ENCODE measurements at places on chromosomes 16 and 17.

DNA sequence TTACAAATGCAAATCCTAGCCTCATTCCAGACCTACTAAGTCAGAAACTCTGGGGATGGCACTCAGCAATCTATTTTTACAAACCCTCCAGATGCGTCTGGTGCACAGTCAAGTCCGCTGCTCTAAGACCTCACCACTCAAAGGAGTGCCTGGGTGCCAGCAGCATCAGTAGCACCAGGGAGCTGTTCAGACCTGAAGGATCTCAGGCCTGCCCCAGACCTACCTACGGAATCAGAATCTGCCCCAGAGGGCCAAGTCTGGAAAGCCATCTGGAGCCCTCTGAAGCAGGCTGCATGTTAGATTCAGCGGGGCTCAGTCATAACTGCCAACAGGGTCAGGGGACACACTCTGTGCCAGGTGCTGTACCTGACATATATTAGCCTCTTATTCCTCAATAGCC, 17.6 kb downstream of the MEOX1 start:
- no peak for DNase-seq

DNA sequence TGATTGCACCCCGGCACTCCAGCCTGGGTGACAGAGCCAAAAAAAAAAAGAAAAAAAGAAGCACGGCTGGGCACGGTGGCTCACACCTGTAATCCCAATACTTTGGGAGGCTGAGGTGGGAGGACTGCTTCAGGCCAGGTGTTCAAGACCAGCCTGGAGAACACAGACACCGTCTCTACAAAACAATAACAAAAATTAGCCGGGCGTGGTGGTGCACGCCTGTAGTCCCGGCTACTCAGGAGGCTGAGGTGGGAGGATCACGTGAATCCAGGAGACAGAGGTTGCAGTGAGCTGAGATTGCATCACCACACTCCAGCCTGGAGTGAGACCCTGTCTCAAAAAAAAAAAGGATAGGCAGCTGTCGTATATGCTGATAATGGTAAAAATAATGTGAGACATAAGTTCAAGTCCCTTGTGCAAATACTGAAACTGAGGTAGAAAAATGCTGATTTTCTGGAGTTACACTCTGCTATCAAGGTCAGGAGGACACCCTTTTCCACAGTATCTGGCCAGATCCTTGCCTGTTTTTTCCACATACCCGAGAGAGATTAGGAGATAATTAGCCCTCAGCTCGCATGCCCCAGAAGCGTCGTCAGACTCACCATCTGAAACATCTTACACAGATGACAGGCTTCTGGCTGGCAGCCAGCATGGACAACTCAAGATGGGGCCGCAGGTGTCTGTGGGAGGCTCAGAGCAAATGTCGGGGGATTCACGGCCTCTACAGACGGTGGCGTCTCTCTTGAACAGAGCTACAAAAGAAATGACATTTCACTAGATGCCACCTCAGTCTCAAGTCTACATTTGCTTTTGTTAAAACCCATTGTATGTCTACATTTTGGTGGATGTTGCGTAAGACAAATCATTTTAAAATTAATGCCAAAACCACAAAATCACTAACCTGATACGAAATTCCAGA, 36.8 kb downstream of the WDR45B start:
- peak; percentile 31 for DNase-seq

- DNase-seq, result peak; percentile 84
These were observed 17.1 kb downstream of the ITGB4 start for GRCh38 chr17:75738218-75738802.

- DNase-seq, result no peak
These were observed 5.0 kb downstream of the NOG start for GRCh38 chr17:56598466-56598865.

GRCh38 chr17:34125010-34125409, 130.1 kb upstream of the CCL2 start:
- DNase-seq, result no peak

- peak; percentile 94 for DNase-seq
These were observed 1.1 kb upstream of the MLLT6 start for GRCh38 chr17:38703742-38704605.

GRCh38 chr17:44844390-44844830, 3.3 kb upstream of the HIGD1B start:
- no peak for DNase-seq

GRCh38 chr17:10633738-10634379, 23.2 kb downstream of the MYH3 start:
- no peak for DNase-seq

DNA sequence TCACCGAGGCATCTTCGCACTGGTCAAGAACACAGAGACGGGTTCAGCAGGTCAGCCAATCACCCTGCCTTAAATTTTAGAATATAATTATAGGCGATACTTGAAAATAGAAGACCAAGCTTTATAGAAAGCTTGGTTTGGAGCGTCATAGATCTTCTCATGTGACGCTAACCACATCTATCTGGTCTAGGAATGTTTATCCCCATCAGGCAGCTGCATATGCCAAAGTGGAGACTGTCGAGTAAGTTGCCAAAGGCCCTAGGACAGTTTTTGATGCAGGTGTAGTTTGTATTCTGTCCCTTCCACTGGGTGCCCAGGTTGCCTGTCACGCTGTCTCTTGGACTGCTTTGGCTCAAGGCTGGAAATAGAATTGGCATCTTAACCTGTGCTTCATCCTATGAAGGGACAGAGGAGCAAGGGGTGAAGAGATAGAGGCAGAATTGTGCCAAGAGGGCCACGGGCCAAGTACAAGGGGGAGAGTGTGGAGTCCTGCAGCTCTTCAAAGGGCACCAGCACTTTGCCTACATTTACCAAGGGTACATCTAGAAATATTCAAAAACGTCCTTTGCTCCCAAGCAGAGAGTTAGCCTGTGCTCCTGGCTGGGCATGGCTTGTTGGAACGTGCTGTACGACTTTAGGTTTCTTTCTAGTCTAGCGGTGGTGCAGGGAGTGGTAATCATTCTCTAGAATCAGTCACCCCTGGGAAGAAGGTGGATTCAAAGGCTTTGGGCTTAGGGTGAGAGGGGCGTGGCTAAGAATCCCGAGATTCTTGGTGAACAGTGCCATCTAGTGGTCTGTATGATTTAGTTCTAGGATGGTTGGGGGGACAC, 5.3 kb upstream of the WIPI1 start:
- DNase-seq, result peak; percentile 95

GRCh38 chr16:31527734-31528274, at the start of gene AHSP:
TSS of gene AHSP (plus strand) at chr16:31527900. CDS start at chr16:31528140, 240 bp downstream.
- peak; percentile 86 for DNase-seq

DNA sequence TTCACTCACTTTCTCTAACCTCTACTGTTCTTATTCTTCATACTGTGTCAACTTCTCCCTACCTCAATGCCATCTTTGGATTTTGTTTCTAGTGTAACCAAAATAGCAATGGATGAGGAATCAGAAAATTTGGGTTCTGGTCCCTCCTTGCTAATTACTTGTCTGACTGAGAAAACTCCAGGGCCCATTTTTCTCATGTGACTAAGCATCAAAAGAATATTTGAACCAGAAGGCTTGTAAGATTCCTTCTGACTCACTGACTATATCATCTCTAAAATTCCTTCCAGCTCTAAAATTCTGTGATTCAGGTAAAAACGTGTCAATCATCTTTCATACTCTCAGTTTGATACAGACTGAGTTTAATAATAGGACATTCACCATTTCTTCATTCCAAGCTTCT, 57.9 kb downstream of the BRIP1 start:
- no peak for DNase-seq

DNA sequence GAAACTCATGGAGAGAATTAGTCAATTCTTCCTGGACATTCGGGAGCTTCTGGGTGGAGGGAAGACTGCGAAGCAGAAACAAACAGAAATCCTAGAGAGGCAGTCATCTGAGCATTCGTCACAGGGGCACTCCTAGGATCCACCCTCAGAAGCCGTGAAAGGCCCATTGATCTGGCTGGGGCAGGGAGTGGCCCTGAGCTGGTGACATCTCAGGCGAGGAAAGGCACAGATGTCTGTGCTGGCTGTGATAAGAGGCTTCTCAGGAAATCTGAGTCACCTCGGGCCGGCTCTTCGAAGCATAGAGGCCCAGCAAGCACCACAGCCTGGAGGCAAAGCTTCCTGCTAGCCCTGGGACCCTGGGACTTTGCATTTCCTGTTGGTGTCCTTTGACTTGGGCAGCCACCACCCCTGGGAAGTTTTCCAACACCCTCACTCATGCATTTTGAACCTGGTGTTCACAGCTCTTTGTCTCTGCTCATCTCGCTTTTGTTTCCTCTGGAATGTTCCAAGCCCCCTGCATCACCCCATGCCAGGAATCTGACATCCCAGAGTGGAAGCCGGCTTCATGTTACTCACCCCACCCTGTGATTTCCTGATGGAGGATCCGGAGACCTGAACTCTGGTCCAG, 23.3 kb upstream of the CDRT4 start:
- peak; percentile 98 for DNase-seq

Data from hematopoietic multipotent progenitor cell treated with erythropoietin and hydrocortisone succinate and interleukin-3 and kit ligand, for 4 days (in vitro differentiated cells).